ENCODE measurements at places on chromosomes 5 and 9. TPM values are rescaled to one million over a fixed set of nuclear protein-coding genes. Genes with fewer than 3 reads are reported as not detected.

Gene MCC
- total RNA-seq = 6.0 TPM

Gene SLC25A2
- total RNA-seq = 0.39 TPM

Gene PCDHB16
- 0.11 TPM for total RNA-seq

Gene ADRA1B
- 13.7 TPM for total RNA-seq

Gene KIF4B
- under 0.01 TPM for total RNA-seq

Gene PCDHGA4
- 1.5 TPM for total RNA-seq

Gene RPL35
- total RNA-seq = 1,756 TPM

Gene TAF11L11
- not detected for total RNA-seq

Gene CNTNAP3
- 94.2 TPM for total RNA-seq

Gene DNAJA1
- 46.3 TPM for total RNA-seq

Gene LRRC26
- total RNA-seq = not detected

Gene GCNT4
- 7.5 TPM for total RNA-seq

Gene DTWD2
- total RNA-seq = 5.0 TPM

Gene ACTBL2
- total RNA-seq = 2.7 TPM

Gene COL5A1
- 1,218 TPM for total RNA-seq

Gene RCL1
- total RNA-seq = 21.2 TPM

All from placental epithelial cell (primary cell).